ENCODE measurements at places on chromosomes 16 and 17. TPM values are rescaled to one million over a fixed set of nuclear protein-coding genes. Genes with fewer than 3 reads are reported as not detected.
A peak's percentile ranks its signal among the peaks of the same experiment; 100 is the strongest.

GRCh38 chr17:81306898-81307510, 11.9 kb upstream of the SLC38A10 start:
- H3K27ac ChIP-seq = no peak overlapping the region
- H3K4me3 ChIP-seq = no peak overlapping the region
- DNase-seq = peak; percentile 26
- no peaks in the 10 kb centered on the region for H3K36me3 ChIP-seq
- peaks cover 96% of the 10 kb centered on the region for H3K4me1 ChIP-seq

GRCh38 chr17:27579897-27580321, 51.1 kb upstream of the LGALS9 start:
- no peaks in the 10 kb centered on the region for H3K27me3 ChIP-seq
- peaks cover 52% of the 10 kb centered on the region for H3K36me3 ChIP-seq
- H3K27ac ChIP-seq = peak overlapping the region; percentile 57
- peaks cover 65% of the 10 kb centered on the region for H3K4me1 ChIP-seq

DNA sequence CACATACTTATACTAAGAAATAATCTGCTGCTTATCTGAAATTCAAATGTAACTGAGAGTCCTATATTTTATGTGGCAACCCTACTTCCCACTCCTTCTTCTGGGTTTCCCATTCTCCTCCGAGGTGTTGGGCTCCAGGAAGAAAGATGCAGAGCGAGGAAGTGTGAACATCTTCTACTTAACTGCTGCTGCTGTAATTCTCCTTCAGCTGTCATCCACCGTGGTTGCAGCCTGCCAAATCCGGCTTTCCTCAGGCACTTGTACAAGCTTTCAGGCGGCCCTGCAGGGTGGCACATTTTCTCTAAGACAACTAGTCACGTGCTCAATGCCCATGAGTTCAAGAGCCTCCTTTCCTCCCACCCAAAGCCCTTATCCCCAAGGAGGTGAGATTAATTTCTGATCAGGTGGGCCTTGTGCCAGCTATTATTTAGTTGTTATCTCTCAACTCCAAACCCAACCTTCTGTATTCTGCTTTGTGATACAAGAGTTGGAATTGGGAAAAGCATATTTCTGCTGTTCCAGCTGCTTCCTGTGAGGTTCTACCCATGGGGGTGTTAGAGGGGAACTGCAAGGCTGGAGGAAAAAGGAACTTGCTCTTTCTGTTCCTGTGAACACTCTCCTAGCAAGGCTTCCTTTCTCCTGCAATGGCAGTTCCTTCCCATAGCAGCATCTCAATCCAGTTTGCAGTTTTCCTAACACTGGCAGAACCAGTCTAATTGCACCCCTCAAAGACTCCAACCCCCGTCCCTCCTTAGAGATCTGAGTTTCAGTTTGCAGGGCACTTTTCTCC, 67.6 kb upstream of the RBBP6 start:
- H3K4me3 ChIP-seq = no peak overlapping the region
- no peak overlapping the region for H3K27ac ChIP-seq
- no peaks in the 10 kb centered on the region for H3K36me3 ChIP-seq
- no peaks in the 10 kb centered on the region for H3K27me3 ChIP-seq
- DNase-seq = no peak
- H3K4me1 ChIP-seq = no peaks in the 10 kb centered on the region

DNA sequence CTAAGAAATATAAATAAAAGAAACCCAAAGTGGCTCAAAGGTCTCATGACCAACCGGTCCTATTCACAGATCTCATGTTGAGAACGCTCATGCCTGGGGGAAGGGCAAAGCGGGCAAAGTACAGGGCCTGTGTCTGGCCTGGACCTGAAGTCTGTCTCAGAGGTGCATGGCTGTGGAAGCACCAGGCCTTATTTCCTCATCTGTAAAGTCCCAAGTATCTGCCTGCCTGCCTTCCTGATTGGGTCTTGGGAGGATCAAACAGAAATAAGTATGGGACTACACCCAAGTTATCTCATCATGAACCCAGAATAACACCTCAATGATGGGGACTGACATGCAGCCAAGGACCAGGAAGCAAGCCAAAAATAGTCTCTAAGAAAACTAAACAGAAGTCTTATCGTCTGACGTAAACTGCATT, 14.2 kb downstream of the AXIN2 start:
- H3K27ac ChIP-seq = no peak overlapping the region
- no peaks in the 10 kb centered on the region for H3K27me3 ChIP-seq
- no peaks in the 10 kb centered on the region for H3K4me1 ChIP-seq
- H3K36me3 ChIP-seq = no peaks in the 10 kb centered on the region

GRCh38 chr16:1565083-1565805, 31.8 kb downstream of the TMEM204 start:
- no peak overlapping the region for H3K27ac ChIP-seq
- H3K4me1 ChIP-seq = peaks cover 11% of the 10 kb centered on the region
- no peaks in the 10 kb centered on the region for H3K36me3 ChIP-seq
- no peak for DNase-seq
- no peak overlapping the region for H3K4me3 ChIP-seq

DNA sequence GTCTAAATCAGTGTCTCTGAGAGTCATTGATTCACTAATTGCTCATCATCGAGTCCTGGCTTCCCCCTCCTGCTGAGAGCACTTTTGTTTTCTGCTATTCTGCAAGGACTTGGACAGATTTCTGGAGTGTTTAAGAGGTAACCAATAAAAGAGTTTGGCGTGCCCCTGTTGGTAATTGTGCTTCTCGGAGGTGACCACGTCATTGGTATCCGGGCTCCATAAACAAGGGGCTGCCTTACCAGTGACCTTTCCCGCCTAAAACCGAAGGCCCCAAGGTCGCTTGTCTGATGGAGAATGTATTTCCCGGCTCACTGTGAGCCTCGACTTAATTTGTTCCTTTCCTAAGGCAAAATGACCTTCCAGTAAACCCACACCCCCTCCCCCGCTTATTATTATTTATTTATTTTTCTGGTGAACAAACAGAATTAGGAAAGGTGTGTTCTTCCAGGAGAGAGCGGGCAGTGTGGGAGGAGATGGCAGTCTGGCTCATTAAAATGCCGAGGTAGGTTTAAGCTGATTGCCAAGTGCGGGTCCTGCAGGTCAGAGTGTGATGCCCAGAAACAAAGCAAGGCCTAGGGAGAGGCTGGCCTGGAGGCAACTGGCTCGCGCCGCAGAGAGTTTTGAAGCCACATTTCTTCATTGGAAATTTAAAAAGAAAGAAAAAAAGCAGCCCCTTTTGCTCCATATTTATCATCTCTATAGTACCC, 30.2 kb downstream of the MSI2 start:
- no peaks in the 10 kb centered on the region for H3K27me3 ChIP-seq
- H3K4me1 ChIP-seq = peaks cover 24% of the 10 kb centered on the region
- DNase-seq = no peak
- H3K27ac ChIP-seq = no peak overlapping the region

GRCh38 chr17:50209472-50210239, 8.2 kb upstream of the COL1A1 start:
- peak; percentile 54 for DNase-seq
- peaks cover 65% of the 10 kb centered on the region for H3K4me1 ChIP-seq
- no peaks in the 10 kb centered on the region for H3K27me3 ChIP-seq
- no peaks in the 10 kb centered on the region for H3K36me3 ChIP-seq
- no peak overlapping the region for H3K4me3 ChIP-seq

DNA sequence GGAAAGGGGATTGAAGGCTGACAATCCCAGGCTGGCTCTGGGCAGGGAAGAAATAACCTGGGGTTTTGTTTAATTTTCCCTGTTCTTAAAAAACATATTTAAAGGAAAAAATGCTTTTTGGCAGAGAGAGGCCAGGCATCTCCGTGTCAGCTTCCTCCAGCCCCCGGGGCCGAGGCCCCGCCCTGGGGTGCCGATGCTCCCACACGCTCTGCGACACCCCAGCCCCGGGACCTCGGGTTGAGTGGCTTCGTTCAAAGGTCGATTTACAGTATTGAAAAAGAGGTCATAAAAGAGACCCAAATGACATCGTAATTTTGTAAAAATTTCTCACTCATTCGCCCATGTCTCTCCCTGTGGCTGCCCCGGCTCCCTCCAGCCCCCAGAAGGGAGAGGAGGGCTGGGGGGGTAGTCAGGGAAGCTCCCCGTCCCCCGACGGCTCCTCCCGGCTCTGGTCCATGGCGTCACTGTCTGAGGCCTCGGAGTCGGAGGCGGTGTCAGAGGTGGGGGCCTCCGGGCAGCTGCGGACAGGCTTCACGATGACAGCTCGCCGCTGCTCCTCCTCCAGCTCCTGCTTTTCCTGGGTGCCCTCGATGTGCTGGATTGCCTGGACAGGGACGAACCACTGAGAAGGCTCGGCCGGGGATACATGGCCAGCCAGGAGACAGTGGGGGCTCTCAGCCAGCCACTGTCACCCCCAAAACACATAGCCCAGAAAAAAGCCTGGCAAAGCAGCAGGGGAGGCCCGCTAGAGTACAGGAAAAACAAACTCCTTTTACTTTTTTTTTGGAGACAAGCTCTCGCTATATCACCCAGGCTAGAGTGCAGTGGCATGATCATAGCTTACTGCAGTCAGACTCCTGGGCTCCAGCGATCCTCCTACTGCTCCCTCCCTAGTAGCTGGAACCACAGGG, 14.9 kb downstream of the TFAP4 start:
- H3K36me3 ChIP-seq = peaks cover 61% of the 10 kb centered on the region
- no peak overlapping the region for H3K27ac ChIP-seq
- no peak for DNase-seq
- H3K4me1 ChIP-seq = peaks cover 38% of the 10 kb centered on the region
- no peaks in the 10 kb centered on the region for H3K27me3 ChIP-seq
- H3K4me3 ChIP-seq = no peak overlapping the region

GRCh38 chr17:41302981-41303380, 330 bp upstream of the KRTAP29-1 start:
- no peak for DNase-seq
- no peaks in the 10 kb centered on the region for H3K36me3 ChIP-seq
- no peaks in the 10 kb centered on the region for H3K4me1 ChIP-seq
- H3K27me3 ChIP-seq = peaks cover 34% of the 10 kb centered on the region

DNA sequence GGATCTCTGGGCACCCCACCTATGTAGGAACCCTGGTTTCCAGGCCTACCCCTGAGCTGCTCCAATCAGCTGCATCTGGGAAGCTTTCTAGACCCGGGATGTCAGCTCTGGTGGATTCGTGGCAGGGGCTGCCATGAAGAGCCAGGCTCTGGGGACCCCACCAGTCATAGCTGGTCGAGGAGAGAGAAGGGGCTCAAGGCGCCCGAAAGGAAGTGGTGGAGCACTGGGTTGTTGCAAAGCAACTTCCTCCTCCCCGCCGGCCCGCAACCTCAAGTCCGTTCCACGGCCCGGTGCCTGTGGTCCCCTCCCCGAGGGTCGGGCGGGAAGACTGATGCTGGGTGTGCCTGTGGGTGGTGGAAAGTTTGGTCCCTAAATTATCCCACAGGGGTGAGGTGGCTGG, 10.2 kb downstream of the TBKBP1 start:
- no peak overlapping the region for H3K4me3 ChIP-seq
- H3K36me3 ChIP-seq = peaks cover 6% of the 10 kb centered on the region
- no peak for DNase-seq

DNA sequence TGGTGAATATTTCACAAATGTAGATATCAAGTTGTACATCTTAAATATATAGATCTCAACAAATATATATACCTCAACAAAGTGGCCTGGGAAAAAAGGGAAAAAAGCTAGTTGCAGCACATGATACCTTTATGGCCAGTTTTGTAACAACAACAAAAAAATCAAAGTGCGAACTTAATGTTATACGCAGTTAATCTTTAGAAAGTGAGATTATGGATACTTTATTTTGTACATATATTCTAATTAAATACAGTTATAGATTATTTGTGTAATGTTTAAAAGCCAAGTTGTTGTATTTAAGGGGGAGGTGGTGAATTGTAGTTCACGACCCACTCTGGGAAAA, 385 bp upstream of the ZFP1 start:
- no peak overlapping the region for H3K27ac ChIP-seq
- H3K4me3 ChIP-seq = peak overlapping the region; percentile 97
- no peaks in the 10 kb centered on the region for H3K27me3 ChIP-seq
- peaks cover 14% of the 10 kb centered on the region for H3K4me1 ChIP-seq
- no peak for DNase-seq
- peaks cover 9% of the 10 kb centered on the region for H3K36me3 ChIP-seq

- H3K4me1 ChIP-seq = no peaks in the 10 kb centered on the region
- no peak overlapping the region for H3K4me3 ChIP-seq
- no peak overlapping the region for H3K27ac ChIP-seq
- H3K27me3 ChIP-seq = no peaks in the 10 kb centered on the region
These were observed 11.2 kb downstream of the NCBP3 start for GRCh38 chr17:3834811-3835210.

- H3K4me1 ChIP-seq = no peaks in the 10 kb centered on the region
- H3K4me3 ChIP-seq = no peak overlapping the region
- 0 out of 3 replicates have a peak, but pooled peaks cover 4% of the 10 kb centered on the region for H3K36me3 ChIP-seq
These were observed 40.6 kb downstream of the HIC1 start for GRCh38 chr17:2095536-2095910.

DNA sequence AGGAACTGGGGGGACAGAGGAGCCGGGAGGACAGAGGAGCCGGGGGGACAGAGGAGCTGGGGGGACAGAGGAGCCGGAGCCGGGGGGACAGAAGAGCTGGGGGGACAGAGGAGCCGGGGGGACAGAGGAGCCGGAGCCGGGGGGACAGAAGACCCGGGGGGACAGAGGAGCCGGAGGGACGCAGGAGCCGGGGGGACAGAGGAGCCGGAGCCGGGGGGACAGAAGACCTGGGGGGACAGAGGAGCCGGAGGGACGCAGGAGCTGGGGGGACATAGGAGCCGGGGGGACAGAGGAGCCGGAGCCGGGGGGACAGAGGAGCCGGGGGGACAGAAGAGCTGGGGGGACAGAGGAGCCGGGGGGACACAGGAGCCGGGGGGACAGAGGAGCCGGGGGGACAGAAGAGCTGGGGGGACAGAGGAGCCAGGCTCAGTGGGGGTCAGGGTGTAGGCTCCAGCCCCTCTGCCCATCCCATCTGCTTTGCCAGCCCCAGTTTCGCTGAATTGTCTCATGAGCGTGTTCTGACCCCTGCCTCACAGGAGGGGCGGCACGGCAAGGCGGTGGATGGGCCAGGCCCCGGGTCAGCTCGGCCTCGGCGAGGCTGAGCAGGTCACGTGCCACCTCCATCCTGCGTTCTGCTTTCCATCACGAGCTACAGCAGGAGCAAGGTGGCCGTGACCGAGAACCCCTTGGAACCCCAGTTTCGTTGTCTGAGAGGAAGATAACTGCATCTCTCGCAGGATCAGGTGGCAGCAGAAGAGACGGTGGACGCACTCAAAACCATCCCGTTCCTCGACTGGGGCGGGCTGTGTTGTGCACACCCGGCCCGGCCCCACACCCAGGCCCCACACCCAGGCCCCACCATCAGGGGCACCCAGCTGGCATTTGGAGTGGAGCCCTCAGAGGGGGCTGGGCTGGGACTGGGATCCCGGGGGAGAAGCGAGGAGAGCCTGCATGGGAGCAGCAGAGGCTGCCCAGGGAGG, 26.1 kb upstream of the CBFA2T3 start:
- peak overlapping the region; percentile 16 for H3K4me3 ChIP-seq
- peak overlapping the region; percentile 69 for H3K27ac ChIP-seq
- H3K27me3 ChIP-seq = no peaks in the 10 kb centered on the region
- H3K36me3 ChIP-seq = no peaks in the 10 kb centered on the region
- DNase-seq = peak; percentile 37

Gene RANGRF
- 17.3 TPM for total RNA-seq

Gene MT1G
- total RNA-seq = 1.7 TPM

Gene SULT1A1
- total RNA-seq = 15.6 TPM

Gene APOH
- total RNA-seq = 1.1 TPM

Gene NOD2
- total RNA-seq = not detected

Gene DLX3
- not detected for total RNA-seq

Gene HOXB6
- 14.2 TPM for total RNA-seq

Gene EVPL
- total RNA-seq = 0.11 TPM

Gene TVP23C
- 8.0 TPM for total RNA-seq
